Caco-2 (cell line): ENCODE measurements at places on chromosomes 2 and 18.

- no peak for DNase-seq
Observed at GRCh38 chr2:10164601-10165000, 42.1 kb downstream of the RRM2 start.

DNA sequence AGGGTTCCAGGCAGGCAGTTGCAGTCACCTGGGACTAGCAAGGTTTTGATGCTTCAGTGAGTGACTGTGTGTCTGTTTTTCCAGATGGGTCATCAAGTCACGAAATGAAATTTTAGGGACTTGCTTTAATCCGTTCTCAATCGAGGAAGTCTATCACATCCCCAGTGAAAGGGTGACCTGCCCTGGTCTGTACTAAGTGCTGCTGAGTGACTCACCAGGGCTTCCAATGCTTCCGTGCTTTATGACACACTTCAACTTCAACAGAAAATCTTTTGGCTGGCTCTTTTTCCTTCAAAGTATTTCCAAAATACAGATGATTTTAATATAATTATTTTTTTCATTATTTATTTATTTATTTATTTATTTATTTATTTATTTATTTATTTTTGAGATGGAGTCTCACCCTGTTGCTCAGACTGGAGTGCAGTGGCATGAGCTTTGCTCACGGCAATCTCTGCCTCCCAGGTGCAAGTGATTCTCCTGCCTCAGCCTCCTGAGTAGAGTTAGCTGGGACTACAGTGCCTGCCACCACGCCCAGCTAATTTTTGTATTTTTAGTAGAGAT lies 18.4 kb downstream of the TFCP2L1 start:
- DNase-seq: no peak

GRCh38 chr2:181690860-181691259 lies 10.5 kb upstream of the NEUROD1 start:
- DNase-seq: no peak

- no peak for DNase-seq
Observed at GRCh38 chr18:45412577-45412976, 202.7 kb upstream of the SLC14A2 start.

- DNase-seq: no peak
Observed at GRCh38 chr2:224601923-224602322, 16.8 kb upstream of the CUL3 start.

- DNase-seq: no peak
Observed at GRCh38 chr2:1858733-1859132, 114.4 kb upstream of the PXDN start.

DNA sequence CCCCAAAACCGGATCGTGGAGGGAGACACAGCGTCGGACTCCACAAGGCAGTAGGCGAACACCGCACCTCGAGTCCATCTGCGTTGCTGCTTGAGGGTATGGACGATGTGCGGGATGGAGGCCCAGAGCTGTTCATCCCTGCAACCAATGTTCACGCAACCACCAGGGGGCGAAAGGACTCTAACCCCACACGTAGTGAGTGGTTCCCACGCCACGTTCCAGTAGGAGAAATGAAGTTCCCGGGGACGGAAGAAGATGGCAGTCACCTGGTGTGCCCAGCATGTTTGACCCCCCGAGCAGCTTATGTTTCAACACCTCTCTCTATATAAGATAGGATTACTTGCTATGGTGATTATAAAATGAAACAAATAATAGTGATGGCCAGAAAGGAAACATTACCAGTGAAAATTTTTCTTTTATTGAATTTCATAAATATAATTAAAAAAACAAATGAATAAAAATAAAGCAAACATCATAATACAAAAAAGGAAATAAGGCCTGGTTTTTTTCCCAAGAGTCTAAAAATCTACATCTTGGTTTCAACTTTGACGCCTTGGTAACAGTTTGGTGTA lies 184.3 kb downstream of the SH3BP4 start:
- DNase-seq: peak; percentile 79

DNA sequence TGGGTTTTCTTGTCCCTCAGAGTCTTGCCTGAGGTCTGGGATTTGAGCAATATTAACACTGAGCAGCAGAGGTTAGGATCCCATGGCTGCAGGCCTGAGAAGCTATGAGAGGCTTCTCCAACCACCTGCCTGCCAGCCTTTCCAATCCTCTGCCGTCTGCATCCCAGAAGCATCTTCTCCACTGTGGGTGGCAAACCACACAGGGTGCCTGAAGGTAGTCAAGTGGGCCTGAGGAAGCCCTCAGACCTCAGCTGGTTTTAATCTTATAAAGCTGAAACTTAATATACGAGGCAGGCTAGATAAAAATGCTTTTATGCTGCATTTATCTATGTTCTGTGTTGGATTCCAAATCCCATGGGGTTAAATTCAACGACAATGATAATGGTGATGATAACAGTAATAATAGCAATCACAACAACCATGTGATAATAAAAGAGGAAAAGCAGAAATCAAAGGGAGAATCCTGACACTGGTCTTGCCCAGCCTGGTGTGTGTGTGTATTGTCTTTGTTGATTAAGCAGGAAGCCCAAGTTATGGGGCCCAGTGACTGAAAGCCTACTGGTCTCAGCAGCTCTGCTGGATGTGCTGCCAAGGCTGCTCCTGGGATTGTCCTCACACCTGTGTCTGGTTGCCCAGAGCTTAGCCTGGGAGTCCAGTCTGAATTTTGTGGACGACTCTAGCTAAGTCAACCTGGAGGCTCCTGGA lies 59.7 kb upstream of the LDAH start:
- no peak for DNase-seq

DNA sequence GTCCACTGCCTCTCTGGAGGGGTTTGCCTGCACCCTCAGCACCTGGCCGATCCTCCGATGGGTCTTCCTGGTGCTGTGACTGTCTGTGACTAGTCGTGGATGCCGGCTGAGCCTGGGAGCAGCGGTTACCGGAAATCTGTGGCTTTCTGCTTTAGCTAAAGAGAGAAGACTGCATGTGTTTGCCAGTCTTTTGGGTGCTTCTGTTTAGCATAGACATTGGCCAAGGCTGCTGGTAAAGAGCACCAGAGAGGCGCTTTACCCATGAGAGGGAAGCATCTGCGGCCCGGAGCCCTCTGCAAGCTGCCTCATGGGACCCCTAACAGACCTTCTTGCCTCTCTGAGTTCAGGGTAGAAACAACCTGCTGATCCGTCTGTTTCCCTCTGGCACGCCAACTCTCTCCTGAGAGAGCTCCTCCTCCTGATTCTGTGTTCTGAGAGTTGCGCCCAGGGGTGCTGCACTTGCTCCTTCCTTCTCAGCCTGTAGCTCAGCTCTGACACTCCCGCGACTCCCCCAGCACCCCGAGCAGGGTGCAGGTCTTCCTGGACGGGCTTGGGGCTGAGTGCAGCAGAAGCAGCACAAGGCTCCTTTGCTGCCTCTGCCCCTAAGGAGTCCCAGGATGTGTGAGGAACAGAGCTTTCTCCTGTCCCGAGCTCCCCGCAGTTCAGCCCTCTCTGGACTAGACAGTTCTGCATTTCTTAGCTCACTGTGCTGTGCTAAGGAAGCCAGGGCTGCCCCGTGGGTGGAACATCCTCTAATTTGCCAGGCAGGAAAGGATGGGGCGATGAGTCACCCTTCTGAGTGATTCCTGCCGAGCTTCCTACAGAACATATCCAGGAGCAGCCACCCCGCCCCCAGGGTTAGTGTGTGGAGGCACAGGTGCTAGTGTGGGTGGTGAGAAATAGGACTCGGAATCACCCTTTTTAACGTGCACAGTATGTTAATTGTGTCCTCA lies 203.2 kb downstream of the SH3RF3 start:
- DNase-seq: no peak

GRCh38 chr18:48640566-48641270 lies 101.9 kb downstream of the CTIF start:
- no peak for DNase-seq

- peak; percentile 73 for DNase-seq
Observed at GRCh38 chr18:49858309-49859020, 45.1 kb upstream of the ACAA2 start.

- no peak for DNase-seq
Observed at GRCh38 chr2:79820281-79820680, 307.4 kb downstream of the CTNNA2 start.

DNA sequence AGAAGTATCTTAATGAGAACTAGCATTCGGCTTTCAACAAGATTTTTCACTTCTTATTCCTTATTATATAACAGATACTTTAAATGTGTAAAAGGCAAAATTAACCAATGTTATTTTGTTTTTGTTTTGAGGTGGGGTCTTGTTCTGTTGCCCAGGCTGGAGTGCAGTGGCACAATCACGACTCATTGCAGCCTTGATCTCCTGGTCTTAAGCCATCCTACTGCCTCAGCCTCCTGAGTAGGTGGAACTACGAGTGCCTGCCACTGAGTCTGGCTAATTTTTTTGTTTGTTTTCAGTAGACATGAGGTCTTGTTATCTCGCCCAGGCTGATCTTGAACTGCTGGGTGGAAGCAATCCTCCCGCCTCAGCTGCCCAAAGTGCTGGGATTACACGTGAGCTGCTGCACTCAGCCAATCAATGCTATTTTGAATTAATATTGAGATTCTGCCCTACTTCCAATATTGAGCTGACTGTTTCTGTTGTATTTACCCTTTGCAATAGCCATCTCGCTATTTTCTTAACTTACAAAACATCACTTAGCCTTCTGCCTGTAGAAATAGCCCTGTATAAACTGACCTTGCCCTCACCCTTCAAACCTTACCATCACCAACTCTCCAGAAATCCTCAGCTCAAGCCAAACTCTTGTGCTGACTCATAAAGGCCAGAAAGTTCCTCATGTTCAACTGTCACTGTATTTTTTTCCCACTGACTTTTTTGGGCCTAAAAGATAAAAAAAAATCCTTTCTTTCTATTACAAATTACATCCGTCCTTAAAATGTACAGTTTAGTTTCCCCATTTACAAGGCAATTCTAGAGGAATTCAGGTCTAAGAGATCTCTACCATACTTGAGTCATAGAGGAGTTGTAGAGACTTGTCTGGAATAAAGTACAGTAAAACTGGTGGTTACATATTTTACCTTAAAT lies 94.3 kb downstream of the OLA1 start:
- DNase-seq: no peak

DNA sequence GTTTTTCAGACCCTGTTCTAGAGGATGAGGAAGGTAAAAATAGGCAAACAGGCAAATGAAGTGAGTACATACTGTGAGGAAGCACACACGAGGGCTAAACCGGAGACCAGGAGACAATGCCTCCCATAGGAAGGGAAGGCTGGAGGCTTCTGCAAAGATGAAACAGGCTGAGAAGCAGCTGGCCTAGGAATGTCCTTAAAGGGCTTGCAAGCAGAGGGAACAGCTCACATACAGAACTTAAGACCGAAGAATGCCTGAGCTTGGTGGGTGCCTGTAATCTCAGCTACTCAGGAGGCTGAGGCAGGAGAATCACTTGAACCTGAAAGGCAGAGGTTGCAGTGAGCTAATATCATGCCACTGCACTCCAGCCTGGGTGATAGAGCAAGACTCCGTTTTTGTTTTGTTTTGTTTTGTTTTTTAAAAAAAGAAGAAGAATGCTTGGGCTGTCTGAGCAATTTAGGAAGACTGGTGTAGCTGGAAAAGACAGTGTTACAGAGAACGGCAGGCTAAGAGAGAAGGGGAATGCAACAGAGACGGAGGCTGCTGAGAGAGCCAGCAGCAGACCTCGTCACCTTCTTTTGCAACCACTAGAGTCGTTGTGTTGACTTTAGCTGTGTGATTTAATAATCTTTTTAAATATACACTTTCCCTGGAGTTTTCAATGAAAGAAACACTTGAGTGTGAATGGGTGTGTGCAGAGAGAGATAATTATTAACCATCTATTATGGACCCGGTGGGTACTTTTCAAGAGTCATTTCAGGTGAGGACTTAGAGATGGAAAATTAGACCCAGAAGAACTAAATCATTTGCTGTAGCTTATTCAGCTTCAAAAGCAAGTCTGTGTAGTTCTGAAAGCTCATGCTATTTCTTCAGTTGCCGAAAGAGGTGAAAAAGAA lies 232.8 kb downstream of the GALR1 start:
- DNase-seq: no peak

GRCh38 chr18:24341361-24341760 lies 56.3 kb downstream of the OSBPL1A start:
- DNase-seq: no peak

DNA sequence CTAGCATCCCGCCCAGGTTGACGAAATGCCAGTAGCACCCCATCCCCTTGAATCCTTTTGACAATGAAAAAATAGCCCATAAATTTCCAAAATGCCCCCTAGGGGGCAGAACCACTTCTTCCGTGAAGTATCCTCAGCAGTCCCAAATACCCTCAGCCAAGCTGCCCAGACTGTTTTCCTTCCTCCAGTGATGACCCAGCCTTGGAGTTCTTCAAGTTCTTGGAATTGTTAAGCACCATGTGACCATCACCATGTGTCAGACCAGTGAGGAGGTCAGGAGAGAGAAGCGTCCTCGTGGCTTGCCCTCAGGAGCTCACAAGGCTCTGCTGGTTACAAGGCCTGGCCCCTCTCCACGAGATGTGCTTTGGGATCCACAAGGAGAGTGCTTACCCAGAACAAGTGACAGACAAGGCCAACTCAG lies 1.4 kb upstream of the SLC23A3 start:
- peak; percentile 74 for DNase-seq

- DNase-seq: no peak
Observed at GRCh38 chr18:62660691-62661090, 54.6 kb upstream of the PHLPP1 start.

DNA sequence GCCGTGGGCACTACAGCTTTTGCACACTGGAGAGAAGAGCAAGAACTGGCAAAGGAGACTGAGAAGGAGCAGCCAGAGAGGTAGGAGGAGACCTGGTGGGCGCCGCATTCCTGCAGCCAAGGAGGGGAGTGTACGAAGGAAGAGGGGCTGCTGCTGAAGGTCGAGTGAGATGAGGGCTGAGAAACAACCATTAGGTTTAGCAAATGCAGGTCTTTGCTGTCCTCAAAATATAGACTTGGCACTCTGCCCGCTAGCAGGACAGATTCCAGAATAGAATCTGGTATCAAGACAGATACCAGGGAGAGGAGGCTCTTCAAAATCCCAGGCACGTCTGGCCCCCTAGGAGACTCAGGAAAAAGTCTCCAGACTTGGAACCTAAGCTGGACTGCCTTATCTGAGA lies 83.0 kb downstream of the TGOLN2 start:
- DNase-seq: no peak

DNA sequence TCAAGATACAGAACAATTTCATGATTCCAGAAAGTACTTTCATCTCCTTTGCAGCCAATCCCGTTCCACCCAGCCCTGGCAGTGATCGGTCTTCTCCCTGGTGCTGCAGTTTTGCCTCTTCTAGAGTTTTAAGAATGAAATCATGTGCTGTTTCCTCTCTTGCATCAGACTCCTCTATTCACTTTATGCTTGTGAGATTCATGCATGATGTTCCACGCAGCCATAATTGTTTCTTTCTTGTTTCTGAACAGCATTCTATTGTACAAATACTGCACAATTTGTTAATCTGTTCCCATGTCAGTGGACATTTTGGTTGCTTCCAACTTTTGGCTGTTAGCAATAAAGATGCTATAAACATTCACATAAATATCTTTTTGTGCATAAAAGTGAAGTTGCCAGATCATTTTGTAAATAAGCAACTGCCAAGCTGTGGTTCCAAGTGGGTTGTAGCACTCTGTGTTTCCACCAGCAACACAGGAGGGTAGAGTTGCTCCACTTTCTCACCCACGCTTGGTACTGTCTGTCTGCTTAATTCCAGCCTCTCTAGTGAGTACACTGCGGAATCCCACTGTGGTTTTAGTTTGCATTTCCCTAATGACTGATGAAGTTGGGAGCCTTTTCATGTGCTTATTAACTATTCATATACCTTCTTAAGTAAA lies 104.5 kb downstream of the TWIST2 start:
- DNase-seq: no peak
